ENCODE measurements at places on chromosomes 1 and 21. TPM values are rescaled to one million over a fixed set of nuclear protein-coding genes. Genes with fewer than 3 reads are reported as not detected.

The GJB5 gene
- 91.7 TPM for total RNA-seq

The LY9 gene
- 0.26 TPM for total RNA-seq

DNA sequence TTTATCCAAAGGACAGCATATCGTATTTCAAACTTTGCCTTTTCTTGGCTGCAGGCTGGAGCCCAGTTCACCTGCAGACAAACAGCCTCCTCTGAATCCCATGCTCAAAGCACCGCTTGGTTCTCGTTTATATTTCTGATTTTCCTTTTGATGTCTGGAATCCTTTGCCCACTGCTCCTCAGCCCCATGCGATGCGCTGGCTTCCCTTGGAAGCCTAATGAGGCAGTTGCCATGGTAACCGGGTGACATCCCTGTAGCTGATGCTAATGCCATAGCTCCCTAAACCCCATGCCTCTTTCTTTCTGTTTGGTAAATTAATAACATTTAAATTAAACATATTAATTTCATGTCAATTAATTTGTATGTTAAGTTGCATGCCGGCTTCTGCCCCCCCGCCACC lies 327.1 kb downstream of the PRDM2 start:
- DNase-seq, result no peak

The KCNK1 gene
- 18.0 TPM for total RNA-seq

The CACHD1 gene
- total RNA-seq, result 2.2 TPM

GRCh38 chr1:207064561-207064960 lies 11.5 kb downstream of the PFKFB2 start:
- DNase-seq, result no peak

DNA sequence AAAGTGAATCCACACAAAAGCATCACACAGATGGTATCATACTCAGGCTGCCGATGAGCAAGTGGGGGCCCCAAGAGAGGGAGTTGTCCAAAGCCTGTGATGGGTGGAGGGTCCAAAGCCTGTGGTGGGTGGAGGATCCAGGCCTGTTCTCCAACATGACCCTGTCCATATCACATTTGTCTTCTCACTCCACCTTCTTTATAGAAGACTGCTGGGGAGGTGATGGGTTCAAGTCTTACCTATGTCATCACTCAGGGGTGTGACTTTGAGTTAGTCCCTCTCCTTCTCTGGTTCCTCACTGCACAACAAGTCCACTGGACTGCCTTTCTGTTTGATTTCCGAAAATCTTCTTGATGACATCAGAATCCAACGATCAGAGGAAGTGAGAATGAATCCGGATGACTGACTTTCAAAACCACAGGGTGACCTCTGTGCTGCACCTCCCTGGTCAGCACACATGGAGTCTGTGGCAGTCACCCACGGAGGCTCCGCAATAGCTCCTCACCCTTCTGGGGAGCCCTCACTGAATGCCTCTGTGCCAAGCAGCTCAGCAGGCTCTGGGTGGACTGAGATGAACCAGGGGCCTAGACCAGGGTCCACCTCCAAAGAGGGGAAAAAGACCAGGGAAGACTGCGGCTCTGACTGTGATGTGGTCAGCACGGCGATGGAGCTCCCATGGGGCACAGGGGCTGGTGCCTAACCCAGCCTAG lies 166.8 kb downstream of the HIVEP3 start:
- no peak for DNase-seq

GRCh38 chr1:150493175-150493574 lies 6.0 kb downstream of the TARS2 start:
- no peak for DNase-seq

The DNASE2B gene
- not detected for total RNA-seq

The ECE1 gene
- 31.5 TPM for total RNA-seq

- no peak for DNase-seq
These were observed 323.1 kb upstream of the ADAMTS5 start for GRCh38 chr21:27290028-27290427.

GRCh38 chr1:218468711-218469110 lies 123.6 kb downstream of the TGFB2 start:
- DNase-seq, result no peak

DNA sequence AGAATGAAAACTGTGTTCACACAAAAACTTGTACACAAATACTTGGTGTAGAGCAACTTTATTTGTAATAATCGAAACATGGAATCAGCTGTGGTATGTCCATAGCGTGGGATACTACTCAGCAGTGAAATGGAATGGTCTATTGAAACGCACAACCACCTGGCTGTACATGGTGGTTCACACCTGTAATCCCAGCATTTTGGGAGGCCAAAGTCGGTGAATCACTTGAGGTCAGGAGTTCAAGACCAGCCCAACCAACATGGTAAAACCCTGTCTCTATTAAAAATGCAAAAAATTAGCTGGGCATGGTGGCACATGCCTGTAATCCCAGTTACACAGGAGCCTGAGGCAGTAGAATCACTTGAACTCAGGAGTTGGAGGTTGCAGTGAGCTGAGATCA lies 356.8 kb downstream of the RYR2 start:
- DNase-seq, result no peak

DNA sequence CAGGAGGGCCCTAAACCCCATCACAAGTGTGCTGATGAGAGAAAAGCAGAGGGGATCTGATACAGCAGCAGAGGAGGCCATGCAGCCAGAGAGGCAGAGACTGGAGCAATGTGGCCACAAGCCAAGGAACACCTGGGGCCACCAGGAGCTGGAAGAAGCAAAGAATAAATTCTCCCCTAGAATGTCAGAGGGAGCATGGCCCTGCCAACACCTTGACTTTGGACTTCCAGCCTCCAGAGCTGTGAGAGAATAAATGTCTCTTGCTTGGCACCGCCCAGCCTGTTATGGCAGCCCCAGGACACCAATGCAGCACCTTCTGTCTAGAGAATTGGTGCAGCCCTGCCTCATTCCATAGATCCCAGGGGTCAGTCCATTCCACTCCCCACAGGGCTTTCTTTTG lies 25.3 kb downstream of the UBASH3A start:
- DNase-seq, result no peak

The PCP4L1 gene
- 11.7 TPM for total RNA-seq

The PLA2G2C gene
- total RNA-seq, result not detected

GRCh38 chr1:110307239-110307974 lies 31.8 kb upstream of the RBM15 start:
- no peak for DNase-seq
